ENCODE measurements at places on chromosomes 11 and 22.

DNA sequence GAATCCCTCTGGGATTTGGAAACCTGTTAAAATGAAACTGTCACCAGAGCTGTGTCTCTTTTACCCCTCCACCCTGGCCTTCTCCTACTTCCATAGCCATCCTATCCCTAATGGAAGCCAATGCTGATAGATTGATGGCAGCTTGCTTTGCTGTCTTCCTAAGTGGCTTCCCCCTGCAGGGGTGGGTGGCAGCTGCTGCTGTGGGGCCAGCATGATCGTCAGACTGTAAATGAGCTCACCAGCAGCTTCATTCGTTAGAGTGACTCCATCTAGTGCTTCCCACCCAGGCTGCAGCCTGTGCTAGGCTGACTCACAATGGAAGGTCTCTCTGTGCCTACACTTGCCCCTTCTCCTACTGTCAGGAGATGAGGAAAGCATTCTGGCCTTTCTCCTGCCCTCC lies 311.0 kb downstream of the BUD13 start:
- no peak for DNase-seq

DNA sequence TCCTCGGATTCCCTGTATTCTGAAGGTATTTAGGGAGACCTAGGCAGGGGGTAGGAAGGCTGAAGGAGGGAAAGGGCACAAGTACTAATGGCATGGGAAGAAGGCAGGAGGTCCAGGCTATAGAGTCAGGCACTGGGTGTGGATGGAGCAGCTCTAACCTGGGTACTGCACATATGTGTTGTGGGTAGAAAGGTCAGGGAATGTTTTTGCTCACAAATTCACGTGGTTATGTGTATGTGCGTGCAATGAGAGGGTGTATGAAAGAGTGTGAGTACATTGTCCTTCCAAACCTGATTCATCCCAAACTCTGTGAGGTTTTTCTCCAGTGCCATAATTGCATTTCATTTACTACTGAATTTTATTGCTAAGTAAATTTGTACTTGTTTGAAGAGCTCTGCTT lies 23.2 kb downstream of the DNHD1 start:
- no peak for DNase-seq

- no peak for DNase-seq
These were observed 44.6 kb upstream of the SPON1 start for GRCh38 chr11:13917904-13918303.

DNA sequence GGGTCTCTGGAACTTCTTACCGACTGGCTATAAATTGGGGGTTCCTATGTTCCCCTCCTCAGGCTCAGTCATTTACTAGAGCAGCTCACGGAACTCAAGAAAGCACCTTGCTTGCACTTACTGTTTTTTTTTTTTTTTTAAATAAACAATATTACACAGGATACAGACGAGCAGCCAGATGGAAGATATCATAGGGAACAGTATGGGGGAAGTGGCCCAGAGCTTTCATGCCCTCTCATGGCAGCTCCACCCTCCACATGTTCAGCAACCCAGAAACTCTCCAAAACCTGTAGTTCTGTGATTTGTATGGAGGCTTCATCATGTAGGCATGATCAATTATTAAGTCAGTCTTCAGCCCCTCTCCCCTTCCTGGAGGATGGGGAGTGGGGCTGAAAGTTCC lies 7.5 kb downstream of the UVRAG start:
- DNase-seq, result no peak

DNA sequence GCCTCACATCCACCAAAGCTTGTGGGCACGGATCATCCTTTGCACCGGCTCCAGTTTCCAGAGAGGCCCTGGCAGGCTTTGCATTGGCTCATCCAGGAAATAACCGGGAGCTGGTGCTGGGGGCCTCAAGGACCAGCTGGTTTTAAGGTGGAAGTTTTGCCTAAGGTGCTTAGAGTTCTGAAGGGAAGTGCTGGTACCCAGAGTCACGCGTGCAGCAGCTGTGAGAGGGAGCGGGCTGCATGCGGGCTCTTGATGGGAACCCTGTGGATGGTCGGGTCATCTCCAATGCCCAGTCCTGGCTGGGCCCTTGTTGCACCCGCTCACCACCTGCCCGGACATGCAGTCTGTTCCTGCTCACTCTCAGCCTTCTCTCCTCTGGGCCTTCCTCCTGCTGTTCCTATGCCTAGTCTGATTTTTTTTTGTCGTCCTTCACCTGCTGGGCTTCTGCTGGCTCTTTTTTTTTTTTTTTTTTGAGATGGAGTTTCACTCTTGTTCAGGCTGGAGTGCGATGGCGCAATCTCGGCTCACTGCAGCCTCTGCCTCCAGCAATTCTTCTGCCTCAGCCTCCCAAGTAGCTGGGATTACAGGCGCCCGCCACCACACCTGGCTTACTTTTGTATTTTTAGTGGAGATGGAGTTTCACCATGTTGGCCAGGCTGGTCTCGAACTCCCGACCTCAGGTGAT lies 24.0 kb upstream of the PRR5 start:
- no peak for DNase-seq

DNA sequence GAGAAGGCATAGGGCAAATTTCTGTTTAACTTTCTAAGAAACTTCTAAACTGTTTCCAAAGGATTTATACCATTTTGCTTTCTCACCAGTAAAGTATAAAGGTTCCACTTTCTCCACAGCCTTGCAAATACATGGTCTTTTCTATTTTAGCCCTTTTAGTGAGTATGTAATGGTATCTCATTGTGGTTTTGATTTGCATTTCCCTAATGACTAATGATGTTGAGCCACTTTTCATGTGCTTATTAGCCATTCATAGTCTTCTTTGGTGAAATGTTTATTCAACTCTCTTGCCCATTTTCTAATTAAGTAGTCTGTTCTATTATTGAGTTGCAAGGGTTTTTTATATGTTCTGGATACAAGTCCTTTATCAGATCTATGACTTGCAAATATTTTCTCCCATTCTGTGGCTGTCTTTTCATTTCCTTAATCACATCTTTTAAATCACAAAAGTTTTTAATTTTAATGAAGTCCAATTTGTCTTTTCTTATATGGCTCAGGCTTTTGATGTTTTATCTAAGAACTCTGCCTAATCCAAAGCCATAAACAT lies 83.8 kb upstream of the KCNQ1OT1 start:
- DNase-seq, result no peak

DNA sequence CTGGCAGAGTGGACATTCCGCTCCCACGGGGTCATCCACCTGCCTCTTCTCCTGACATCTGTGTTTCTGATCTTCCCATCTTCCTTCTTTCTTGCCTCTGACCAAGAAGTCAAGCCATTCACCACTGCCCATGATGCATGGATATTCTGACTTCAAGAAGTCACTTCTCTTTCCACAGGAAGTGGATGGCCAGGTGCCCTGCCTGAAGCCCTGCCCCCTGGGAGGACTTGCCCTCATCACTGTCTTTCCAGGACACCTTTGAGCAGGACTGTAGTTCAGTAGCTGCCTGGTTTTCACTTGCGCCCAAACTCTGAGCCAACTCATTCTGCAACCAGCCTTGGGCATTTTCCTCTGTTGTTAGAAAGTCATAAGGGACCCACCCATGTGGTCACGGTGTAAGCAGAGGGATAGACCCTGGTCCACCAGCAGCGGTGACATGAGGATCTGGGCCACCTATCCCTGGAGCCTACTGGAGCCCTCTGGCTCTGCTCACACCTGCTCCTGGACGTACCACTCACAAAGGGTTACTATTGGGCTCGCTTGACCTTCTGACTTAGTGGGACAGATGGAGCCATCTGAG lies 6.9 kb downstream of the CYTH4 start:
- DNase-seq, result no peak

- no peak for DNase-seq
These were observed 5.4 kb downstream of the NADSYN1 start for GRCh38 chr11:71458146-71459070.

DNA sequence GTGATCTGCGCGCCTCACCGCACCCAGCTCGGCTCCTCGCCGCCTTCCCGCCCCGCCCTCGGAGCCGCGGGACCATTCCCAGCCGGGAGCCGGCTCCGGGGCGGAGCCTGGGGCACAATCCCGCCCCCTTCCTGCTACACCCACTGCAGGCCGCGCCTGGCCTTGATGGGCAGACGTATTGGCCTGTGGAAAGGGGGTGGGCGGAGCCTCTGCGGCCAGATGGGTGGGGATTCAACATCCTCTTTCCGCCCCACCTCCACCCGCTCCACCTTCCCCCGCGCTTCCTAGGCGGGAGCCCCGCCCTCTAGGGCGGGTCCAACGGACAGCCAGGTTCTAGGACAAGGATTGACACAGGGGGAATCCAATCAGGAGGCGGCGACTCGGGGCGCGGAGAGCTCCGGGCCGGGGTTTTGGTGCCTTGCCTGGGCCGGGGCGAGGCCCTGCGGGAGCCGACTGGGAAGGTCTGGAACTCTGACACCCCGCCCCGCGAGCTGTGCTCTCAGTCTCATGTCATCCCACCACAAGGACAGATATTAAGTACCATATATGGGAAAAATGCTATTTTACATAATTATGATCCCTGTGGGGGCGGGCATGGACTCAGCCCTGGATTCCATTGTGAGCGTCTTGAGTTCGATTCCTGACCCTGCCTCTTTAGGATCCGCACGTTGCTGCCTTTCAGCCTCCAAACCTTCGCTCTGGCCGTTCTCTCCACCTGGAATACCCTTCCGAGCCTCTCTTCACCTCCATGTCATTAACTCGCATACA lies at the start of gene MYH9:
Gene MYH9, minus strand, starts transcription at position 9 of the 768 bp plus-strand sequence. CDS start 38,731 bp downstream, outside the sequence.
- DNase-seq, result peak; percentile 87

GRCh38 chr11:35007277-35007676 lies 90.9 kb downstream of the PDHX start:
- DNase-seq, result no peak

- DNase-seq, result no peak
These were observed 9.7 kb downstream of the PITPNM1 start for GRCh38 chr11:67495234-67496005.

DNA sequence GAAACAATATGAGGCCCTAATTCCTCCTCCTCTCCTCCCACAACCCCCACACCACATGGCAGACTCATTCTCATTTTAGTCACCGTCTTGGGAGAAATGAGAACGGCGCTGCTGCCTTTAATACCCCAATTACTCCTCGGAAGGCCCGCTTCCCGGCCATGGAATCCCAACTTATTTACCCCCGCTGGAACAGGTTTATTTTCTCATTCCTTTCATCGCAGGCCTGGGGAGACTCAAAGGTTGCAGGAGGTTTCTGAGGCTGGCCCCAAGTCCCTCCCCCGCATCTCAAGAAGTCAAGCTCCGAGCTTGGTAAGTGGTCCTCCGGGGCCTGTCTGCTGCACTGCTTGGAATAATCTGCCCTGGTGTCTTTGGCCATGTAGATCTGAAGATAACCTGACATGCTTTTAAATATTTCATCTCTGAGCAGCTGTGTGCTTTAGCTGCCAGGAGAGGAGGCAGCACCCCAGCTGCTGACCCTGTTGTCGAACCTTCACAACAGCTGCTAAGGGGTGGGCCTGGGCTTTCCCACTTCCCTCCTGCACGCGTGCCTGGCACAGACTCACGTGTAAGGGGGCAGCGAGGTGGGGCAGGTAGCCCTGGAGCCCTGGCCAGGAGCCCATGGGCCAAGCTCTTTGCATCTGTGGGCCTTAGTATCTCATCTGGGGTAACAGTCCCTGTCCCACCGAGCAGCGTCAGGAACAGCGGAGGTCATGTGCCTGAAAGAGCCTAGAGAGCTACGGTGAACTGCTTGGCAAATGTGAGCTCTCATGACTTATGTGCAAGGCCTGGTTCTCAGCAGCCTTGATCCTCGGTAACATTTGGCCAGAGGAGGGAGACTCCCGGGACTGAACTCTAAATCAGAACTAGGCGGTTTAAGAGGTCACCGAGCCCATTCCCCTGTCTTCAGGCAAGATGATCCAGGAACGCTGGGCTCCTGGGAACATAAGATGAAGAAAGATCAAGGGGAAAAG lies 164.6 kb downstream of the ST3GAL4 start:
- DNase-seq, result peak; percentile 54

DNA sequence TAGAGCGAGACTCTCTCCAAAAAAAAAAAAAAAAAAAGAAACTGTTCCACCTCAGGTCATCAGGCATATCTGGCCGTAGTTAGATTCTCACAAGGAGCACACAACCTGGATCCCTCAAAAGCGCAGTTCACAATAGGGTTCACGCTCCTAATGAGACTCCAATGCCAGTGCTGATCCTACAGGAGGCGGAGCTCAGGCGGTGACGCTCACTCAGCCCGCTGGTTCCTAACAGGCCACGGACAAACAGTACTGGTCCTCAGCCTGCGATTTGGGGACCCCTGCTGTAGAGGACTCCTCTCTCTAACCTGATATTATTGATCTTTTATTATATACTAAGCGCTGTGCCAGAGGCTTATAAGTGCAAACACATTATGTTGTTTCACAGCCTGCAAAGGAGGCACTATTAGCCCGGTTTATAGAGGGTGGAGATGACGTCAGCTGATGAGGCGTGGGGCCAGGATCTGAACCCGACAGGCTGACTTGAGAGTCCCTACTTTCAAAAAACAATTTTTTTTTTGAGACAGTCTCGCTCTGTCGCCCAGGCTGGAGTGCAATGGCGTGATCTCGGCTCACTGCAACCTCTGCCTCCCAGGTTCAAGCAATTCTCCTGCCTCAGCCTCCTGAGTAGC lies 4.9 kb upstream of the MAFF start:
- peak; percentile 24 for DNase-seq

DNA sequence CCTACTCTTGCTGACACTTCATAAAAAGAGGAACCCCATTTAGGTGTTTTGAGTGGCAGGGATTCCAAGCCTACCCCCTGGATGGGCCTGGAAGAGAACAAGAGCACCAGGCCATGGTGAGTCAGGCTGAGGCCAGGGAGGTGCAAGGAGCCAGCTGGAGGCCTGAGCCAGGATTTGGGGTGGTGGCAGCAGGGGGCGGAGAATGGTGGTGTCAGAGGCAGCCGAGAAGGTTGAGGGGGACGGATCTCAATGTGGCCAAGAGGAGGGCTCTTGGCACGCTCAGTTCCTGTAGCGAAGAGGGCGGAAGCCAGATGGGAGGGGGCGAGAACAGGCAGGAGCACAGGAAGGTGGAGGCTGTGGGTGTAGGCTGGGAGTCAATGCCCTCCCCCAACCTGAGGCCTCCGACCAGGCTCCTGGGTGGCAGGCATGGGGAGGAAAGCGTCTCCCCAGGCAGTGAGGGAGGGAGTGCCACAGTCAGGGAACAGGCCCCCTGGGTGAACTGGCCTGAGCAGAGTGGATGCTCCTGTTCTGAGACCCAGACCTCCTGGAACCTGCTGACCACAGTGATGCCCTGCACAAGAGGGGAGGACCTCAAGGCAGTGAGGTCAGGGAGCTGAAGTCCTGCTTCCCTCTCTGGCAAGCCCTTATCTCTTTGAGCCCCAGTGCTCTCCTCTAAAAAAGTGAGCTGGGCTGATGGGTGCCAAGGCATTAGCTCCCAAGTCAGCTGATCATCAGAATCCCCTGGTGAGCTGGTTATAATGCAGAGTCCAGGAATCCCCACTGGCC lies 13.9 kb downstream of the RTN4RL2 start:
- no peak for DNase-seq

DNA sequence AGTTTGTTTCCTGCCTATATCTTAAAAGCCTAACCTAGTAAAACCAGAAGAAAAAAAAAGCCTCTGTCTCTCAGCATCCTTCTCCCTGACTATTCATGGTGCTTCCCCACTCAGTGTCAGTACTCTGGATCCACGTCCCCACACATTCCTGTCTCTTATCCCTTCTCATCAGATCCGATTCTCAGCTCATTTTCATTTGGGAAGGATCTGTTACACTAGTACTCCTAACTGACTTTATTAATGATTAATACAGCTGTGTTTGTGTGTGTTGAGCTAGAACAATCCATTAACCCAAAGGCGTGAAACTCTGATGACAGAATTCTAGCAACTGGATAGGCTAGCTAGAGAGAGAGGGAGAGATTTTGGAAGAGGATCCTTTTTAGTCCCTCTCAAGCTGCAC lies 1.5 kb downstream of the PRRG4 start:
- DNase-seq, result no peak
